ENCODE measurements at places on chromosomes 16 and 17. TPM values are rescaled to one million over a fixed set of nuclear protein-coding genes. Genes with fewer than 3 reads are reported as not detected.

DNA sequence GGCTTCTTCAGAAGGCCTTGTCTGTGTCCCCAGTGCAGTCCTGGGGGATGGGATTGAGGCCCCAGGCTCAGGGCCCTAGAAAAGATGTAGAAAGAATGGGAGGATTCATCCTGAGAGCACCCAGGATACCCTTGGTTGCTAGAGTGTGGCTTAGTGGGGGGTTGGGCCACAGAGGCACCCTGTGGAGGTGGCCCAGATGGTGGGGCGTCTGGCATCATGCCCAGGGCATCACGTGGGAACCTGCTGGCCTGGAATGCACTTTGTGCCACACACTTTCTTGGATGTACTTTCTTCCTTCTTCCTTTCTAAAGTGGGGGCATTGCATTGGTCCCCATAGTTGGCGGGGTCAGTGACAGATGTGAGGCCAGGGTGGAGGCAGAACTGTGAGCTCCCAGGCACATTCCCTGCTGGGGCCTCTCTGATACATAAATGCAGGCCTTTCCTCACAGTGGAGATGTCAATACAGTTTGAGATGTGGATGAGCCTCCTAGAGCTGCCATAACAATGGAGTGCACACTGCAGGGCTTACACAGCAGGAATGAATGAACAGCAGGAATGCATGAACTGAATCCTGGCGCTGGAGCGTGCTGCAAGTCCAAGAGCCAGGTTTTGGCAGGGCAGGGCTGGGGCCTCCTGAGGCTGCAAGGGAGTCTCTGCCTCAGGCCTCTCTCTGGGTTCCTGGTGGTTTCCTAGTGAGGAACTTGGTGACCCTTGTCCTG lies 43.3 kb downstream of the MGAT5B start:
- no peaks in the 10 kb centered on the region for H3K27me3 ChIP-seq
- H3K27ac ChIP-seq, result no peak overlapping the region
- H3K4me1 ChIP-seq, result no peaks in the 10 kb centered on the region
- no peak overlapping the region for H3K4me3 ChIP-seq

GRCh38 chr16:55373489-55373832 lies 49.5 kb downstream of the IRX6 start:
- H3K4me1 ChIP-seq, result no peaks in the 10 kb centered on the region
- H3K4me3 ChIP-seq, result no peak overlapping the region
- no peaks in the 10 kb centered on the region for H3K36me3 ChIP-seq
- DNase-seq, result no peak
- H3K27me3 ChIP-seq, result peaks cover 20% of the 10 kb centered on the region
- no peak overlapping the region for H3K27ac ChIP-seq

DNA sequence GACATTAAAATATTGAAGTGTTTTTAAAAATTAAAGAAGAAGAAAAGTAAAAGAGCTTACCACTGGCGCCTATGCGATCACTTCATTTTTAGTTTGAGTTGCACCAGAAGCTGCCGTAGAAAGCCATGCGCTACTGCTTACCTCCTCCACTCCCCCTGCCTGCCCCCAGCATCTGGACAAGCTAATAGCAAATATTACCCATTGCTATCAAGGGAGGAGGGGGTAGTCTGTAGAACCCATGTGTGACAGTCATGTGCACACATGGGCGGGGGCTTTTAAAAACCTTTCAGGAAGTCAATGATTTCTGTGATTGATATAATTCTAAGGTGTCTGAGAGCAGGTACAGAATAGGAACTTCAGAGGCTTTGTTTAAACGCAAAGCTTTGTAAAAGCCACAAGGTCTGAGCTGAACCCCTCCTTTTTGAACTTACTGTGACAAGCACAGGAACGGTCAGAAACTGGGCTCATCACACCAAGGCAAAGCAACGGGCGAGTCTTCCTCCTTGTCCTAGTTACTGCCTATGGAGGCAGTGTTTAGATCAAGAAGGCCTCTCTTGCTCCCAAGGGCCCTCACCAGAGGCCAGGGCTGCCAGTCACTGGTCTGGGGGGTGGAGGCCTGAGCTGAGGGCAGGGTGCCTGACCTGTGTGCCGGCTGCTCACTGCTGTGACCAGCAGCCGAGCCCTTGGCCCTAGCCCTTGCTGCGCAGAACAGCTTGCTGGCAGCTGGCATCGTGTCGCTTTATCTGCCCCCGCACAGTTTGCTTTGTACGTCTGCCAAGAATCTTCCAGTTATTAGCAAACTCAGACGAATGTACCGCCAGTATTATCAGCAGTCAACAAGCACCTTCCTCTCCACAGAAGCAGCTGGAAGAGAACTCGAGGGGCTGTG lies 15.0 kb downstream of the GINS2 start:
- no peaks in the 10 kb centered on the region for H3K27me3 ChIP-seq
- H3K4me3 ChIP-seq, result no peak overlapping the region
- peak; percentile 81 for DNase-seq

DNA sequence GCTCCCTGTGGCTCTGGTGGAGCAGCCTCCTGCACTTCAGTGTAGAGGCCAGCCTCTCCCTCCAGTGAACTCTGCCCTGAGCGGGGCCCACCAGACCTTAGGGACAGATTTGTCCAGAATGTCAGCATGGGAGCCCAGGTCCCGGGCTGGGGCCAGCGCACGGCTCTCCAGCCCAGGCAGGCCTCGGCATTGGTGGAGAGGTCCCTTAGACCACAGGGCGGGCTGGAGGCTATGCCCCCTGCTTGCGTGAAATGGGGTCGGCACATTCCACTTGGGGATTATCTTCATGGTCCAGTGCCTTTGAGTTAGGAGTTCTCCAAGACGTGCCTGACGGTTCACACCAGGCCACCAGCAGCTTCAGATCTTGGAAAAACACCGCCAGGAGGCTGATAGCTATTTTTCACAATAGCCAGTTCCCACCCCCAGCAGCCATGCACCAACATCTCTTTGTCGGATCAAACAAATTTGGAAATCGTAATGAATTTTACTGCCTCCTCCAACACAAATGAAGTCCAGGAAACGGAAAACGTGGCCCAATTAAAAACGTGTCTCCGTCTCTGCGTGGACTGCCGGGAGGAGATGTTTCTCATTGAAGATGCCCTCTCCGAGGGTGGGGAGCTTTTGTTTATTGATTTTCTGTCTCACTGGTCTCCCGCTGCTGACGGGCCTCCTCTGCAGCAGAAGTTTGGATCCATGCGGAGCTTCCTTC lies 110.0 kb upstream of the CIBAR2 start:
- H3K4me1 ChIP-seq, result peaks cover 32% of the 10 kb centered on the region
- no peak for DNase-seq
- no peaks in the 10 kb centered on the region for H3K27me3 ChIP-seq
- H3K27ac ChIP-seq, result no peak overlapping the region

- H3K4me1 ChIP-seq, result no peaks in the 10 kb centered on the region
- H3K27ac ChIP-seq, result no peak overlapping the region
- H3K36me3 ChIP-seq, result no peaks in the 10 kb centered on the region
- peak; percentile 41 for DNase-seq
These were observed 100.9 kb downstream of the C16orf95 start for GRCh38 chr16:87216148-87216840.

GRCh38 chr17:62109378-62109902 lies 44.4 kb upstream of the MED13 start:
- H3K4me1 ChIP-seq, result peaks cover 12% of the 10 kb centered on the region
- peak; percentile 92 for DNase-seq
- no peaks in the 10 kb centered on the region for H3K36me3 ChIP-seq

DNA sequence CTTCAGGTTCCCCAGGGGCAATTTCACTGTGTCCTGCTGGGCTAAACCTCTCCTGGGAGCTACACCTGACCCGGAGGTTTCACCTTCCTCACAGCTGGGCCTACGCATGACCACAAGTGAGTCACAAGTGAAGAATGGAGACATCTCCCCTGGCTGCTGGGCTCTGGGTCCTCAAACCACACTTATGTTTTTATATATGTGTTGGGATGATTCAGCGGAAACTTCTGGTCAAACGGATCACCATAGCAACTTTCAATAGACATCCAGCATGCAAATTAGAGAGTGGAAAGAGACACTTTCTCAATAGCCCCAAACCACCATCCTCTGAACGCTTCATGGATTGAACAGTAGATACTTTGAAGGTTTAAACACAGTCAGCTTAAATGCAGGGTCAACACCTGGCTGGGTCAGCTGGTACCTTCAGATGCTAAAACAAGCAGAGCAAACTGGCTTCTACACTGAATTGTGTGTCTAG lies 28.0 kb upstream of the MAF start:
- H3K4me1 ChIP-seq, result no peaks in the 10 kb centered on the region
- H3K27ac ChIP-seq, result no peak overlapping the region
- no peak overlapping the region for H3K4me3 ChIP-seq
- no peak for DNase-seq
- no peaks in the 10 kb centered on the region for H3K36me3 ChIP-seq
- no peaks in the 10 kb centered on the region for H3K27me3 ChIP-seq

NOS2 gene
- total RNA-seq, result not detected

SYT17 gene
- 18.7 TPM for total RNA-seq

DNA sequence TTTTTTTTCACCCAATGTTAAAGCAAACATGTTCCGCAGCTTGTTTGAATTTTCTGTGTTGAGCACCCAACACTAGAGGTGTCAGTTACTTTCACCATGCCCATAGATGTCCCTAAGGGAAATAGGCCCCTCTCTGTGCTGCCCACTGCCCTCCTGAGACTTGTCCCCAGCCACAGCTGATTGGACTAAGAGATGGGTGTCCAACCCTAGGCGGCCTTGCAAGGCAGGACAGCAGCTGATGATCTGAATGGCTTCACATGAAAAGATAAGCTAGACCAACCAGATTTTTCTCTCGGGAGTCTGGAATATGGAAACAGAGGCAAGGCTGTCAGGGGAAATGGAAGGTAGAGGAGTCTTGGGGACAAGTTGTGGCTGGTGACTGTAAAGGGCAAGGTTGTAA lies 6.1 kb upstream of the CALB2 start:
- DNase-seq, result no peak
- H3K27me3 ChIP-seq, result no peaks in the 10 kb centered on the region
- no peak overlapping the region for H3K4me3 ChIP-seq
- no peak overlapping the region for H3K27ac ChIP-seq
- H3K36me3 ChIP-seq, result no peaks in the 10 kb centered on the region

SPNS2 gene
- 67.7 TPM for total RNA-seq

TSPOAP1 gene
- not detected for total RNA-seq

- H3K27me3 ChIP-seq, result peaks cover 17% of the 10 kb centered on the region
- no peak overlapping the region for H3K27ac ChIP-seq
- peaks cover 28% of the 10 kb centered on the region for H3K4me1 ChIP-seq
- DNase-seq, result no peak
- H3K36me3 ChIP-seq, result no peaks in the 10 kb centered on the region
These were observed 3.2 kb upstream of the HAP1 start for GRCh38 chr17:41737680-41738023.

- H3K4me1 ChIP-seq, result peaks cover 26% of the 10 kb centered on the region
- H3K27me3 ChIP-seq, result no peaks in the 10 kb centered on the region
- DNase-seq, result no peak
- H3K36me3 ChIP-seq, result no peaks in the 10 kb centered on the region
- H3K27ac ChIP-seq, result no peak overlapping the region
- H3K4me3 ChIP-seq, result no peak overlapping the region
These were observed 262.3 kb downstream of the SOX9 start for GRCh38 chr17:72382971-72383722.

GRCh38 chr17:58328195-58329034 lies at the start of gene TSPOAP1:
TSS of gene TSPOAP1 (minus strand) at chr17:58328795. CDS start at chr17:58327920, 875 bp downstream.
- no peaks in the 10 kb centered on the region for H3K27me3 ChIP-seq
- peaks cover 26% of the 10 kb centered on the region for H3K4me1 ChIP-seq
- no peaks in the 10 kb centered on the region for H3K36me3 ChIP-seq

GRCh38 chr17:1554751-1555540 lies 7.6 kb downstream of the PITPNA start:
- peaks cover 62% of the 10 kb centered on the region for H3K36me3 ChIP-seq
- no peak overlapping the region for H3K4me3 ChIP-seq
- peak overlapping the region; percentile 63 for H3K27ac ChIP-seq
- H3K27me3 ChIP-seq, result no peaks in the 10 kb centered on the region
- no peak for DNase-seq

DNA sequence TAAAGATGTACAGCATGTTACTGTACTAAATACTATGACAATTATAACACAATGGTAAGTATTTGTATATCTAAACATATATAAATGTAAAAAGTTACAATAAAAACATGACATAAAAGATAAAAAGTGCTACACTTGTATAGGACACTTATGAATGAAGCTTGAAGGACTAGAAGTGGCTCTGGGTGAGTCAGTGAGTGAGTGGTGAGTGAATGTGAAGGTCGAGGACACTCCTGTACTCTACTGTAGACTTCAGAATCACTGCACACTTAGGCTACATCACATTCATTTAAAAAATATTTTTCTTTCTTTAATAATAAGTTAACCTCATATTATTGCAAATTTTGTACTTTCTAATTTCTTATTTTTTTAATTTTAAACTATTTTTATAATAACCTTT lies 1476.7 kb upstream of the CDH8 start:
- DNase-seq, result no peak
- H3K27me3 ChIP-seq, result no peaks in the 10 kb centered on the region
- H3K4me1 ChIP-seq, result no peaks in the 10 kb centered on the region
- no peak overlapping the region for H3K4me3 ChIP-seq
- no peaks in the 10 kb centered on the region for H3K36me3 ChIP-seq

KRT222 gene
- total RNA-seq, result not detected

SLC6A4 gene
- not detected for total RNA-seq

DNA sequence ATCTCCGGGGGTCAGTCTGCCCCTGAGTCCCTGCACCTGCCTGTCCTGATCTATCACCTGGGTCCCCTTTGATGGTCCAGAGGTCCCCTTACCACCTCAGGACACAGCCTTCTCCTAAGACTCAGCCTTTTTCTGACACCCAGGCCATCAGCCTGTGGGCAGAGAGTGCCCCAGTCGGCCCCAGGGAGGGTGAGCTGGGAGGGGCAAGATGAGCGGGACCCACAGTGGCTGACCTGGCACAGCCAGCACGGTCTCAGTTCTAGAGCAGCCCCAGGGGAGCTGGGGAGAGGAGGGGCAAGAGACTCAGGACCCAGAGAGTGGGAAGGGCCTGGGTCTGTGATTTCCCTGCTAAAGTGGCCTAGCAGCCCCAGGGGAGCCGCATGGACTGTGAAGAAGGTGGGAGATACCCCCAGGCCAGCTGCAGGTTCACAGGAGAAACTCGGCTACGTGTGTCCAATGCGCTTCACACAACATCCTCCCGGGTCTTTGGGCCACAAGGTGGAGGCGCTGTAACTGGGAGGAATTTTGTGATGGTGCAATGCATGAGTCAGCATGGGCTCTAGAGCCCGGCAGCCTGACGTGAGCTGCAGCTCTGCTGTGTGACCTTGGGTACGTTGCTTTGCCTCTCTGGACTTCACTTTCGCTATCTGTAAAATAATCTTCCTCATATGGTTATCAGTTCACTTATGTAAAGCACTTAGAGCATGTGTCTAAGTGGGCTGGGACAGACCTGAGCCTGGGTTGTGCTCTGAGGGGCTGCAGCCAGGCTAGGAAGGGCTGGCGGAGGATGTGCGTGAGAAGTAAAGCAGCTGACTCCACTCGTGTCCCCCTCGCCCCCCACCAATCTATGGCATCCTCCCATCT lies 67.2 kb upstream of the LHX1 start:
- no peak overlapping the region for H3K27ac ChIP-seq
- no peak overlapping the region for H3K4me3 ChIP-seq
- peaks cover 54% of the 10 kb centered on the region for H3K27me3 ChIP-seq
- no peaks in the 10 kb centered on the region for H3K4me1 ChIP-seq
- H3K36me3 ChIP-seq, result no peaks in the 10 kb centered on the region

DNA sequence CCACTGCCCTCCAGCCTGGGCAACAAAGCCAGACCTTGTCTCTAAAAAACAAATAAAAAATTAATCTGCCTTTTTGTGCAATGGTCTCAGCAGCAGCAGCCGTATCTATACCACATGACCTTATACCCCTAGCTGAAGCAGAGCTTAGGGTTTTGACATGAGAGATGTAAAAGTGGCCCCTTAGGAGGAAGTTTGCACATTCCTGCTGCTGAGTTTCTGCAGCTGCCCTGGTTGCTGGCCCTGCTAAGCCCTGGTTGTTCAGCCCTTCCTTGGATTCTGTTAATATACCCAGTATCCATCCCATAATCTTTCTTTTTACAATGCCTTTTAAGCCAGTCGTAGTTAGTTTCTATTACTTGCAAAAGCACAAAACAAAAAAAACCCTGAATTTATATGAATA lies 33.0 kb upstream of the PRKCB start:
- no peaks in the 10 kb centered on the region for H3K36me3 ChIP-seq
- no peaks in the 10 kb centered on the region for H3K27me3 ChIP-seq
- no peak overlapping the region for H3K4me3 ChIP-seq
- H3K4me1 ChIP-seq, result peaks cover 17% of the 10 kb centered on the region

All from stomach (tissue), 19 donors.